Glutamatergic neuron (in vitro differentiated cells): ENCODE measurements at places on chromosomes 6 and 20. TPM values are rescaled to one million over a fixed set of nuclear protein-coding genes. Genes with fewer than 3 reads are reported as not detected.

DNA sequence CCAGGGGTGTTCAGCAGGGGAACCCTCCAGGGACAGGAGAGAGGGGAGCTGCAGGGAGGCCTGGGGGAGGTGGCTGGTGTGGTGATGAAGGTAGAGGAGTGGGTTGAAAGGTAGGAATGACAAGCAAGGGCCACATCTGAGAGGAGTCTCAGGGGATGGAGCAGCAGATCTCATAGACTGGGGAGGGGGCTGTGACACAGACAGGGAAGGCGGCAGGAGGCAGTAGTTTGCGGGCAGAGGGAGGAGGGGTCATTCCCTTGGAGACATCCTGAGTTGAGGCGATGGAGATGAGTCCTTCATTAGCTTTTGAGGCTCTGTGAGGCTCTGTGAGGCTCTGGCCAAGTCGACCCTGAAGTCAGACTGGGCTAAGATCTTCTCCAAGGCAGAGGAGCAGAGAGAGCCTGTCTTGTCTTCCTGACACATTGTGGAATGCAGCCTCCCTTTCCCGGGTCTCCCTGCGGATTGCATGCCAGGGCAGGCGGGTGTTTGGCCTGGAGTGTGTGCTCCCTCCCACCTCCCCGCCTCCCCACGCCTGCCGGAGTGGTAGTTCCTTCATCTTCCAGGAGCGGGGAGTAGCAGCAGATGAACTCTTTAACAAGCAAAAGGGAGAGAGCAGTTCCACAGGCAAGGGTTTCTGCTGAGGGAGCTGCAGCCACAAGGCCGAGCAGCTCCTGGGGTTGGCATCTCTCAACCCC, 34.3 kb upstream of the MLN start:
- no peak overlapping the region for H3K27ac ChIP-seq
- peaks cover 10% of the 10 kb centered on the region for H3K27me3 ChIP-seq
- no peak overlapping the region for H3K4me3 ChIP-seq
- peaks cover 36% of the 10 kb centered on the region for H3K4me1 ChIP-seq

DNA sequence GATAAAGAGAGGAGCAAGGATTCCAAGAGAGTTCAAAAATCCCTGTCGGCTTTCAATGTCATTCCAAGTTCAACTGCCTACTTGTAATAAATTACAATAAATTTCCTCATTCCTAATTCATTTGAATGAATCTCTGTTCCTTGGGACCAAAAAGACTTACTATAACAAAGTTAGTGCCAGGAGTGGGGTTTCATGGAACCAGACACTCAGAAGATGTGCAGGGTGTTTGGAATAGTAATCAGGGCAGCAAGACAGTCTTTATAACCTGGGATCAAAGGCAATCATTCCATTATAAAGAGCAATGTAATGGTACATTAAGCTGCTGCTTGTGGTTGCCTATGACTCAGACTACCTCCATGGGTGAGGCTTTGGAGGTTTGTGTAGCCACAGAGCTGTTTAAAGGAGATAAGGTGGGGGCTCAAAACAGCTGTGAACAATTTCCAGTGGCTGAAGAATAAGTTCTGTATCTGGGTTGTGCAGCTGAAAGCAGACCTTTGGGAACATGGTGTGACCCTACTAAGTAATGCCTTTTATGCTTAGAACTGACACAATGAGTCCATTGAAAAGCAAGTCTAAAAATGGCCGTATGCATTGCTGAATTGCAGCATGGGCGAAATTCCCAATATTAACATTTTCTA, 159.9 kb downstream of the LINC00237 start:
- H3K4me1 ChIP-seq = no peaks in the 10 kb centered on the region
- no peak for DNase-seq
- no peak overlapping the region for H3K4me3 ChIP-seq

DNA sequence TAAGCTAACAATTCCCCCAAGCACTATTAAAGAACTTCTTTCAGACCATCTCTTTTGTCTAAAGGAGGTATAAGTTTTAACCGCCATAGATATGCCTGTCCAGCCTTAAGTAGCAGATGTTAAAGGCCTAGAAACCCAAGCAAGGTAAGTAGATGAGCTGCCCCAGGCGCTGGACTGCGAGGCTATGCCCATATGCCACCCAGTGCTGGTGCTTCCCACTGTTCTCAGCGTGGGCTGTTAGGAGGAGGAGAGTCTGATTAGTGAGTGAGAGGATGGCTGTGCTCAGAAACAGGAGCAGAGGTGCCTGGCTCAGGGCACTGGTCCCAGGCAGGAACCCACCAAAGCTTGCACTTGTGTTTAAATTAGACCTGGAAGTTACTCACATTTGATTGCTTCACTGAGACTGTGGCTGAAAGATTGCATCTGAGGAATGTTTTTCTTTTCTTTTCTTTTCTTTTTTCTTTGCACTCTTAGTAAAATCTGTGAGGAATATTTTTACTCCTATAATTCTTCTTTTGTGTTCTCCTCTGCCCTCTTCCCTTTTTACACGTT, 32.2 kb downstream of the PRPH2 start:
- no peak overlapping the region for H3K4me3 ChIP-seq
- H3K27me3 ChIP-seq = peaks cover 1% of the 10 kb centered on the region
- no peaks in the 10 kb centered on the region for H3K4me1 ChIP-seq
- peak overlapping the region; percentile 43 for H3K27ac ChIP-seq
- peaks cover 17% of the 10 kb centered on the region for H3K36me3 ChIP-seq

- H3K4me1 ChIP-seq = peaks cover 8% of the 10 kb centered on the region
- no peak overlapping the region for H3K27ac ChIP-seq
- H3K36me3 ChIP-seq = no peaks in the 10 kb centered on the region
- DNase-seq = no peak
These were observed 2.8 kb downstream of the NKX2-4 start for GRCh38 chr20:21394551-21394950.

DNA sequence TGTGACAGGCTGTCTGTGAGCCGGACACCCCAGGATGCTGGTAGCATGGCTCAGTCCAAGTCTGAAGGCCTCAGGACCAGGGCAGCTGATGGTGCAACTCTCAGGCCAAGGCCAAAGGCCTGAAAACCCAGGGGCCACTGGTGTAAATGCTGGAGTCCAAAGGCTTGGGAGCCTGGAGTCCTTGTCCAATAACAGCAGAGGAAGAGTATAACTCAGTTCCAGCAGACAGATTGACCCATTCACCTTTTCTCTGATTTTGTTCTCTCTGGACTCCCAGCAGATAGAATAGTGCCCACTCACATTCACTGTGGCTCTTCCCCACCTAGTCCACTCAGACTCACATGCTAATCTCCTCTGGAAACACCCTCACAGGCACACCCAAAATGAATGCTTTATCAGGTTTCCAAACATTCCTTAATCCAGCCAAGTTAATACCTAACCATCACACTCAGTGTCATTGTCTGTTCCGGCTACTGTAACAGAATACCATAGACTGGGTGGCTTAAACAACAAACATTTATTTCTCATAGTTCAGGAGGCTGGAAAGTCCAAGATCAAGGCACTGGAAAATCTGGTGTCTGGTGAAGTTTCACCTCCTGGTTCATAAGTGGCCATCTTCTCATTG, 5.0 kb upstream of the TRAF3IP2 start:
- peaks cover 5% of the 10 kb centered on the region for H3K27me3 ChIP-seq
- peaks cover 8% of the 10 kb centered on the region for H3K36me3 ChIP-seq
- H3K4me3 ChIP-seq = no peak overlapping the region
- DNase-seq = no peak

Gene ADRM1
- total RNA-seq = 74.8 TPM

Gene UBE2C
- total RNA-seq = 33.0 TPM

Gene MTO1
- total RNA-seq = 26.6 TPM
